Lower lobe of right lung (tissue), 2 donors: ENCODE measurements at places on chromosomes 12 and 14.

- DNase-seq, result no peak
Measured at GRCh38 chr14:89493877-89494634, 77.0 kb upstream of the FOXN3 start.

GRCh38 chr14:34792598-34792997 lies 78.2 kb upstream of the CFL2 start:
- DNase-seq, result no peak

DNA sequence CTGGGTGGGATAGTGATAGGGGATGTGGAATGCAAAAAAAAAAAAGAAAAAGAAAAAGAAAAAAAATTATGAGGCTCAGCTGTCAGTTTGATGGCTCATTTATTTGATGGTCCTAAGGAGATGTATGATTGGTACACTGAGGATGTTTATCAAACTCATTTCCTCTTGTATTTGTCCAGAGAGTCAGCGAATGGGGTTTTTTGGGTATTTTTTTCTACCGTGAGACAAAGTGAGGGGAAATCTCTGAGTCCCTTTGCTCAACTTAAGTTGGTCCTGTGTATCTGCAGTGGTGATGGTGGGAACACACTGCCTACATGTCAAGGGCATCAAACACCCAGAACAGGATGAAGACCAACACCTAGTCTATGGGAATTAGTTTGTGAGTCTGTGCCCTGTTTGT lies 176.9 kb upstream of the HIF1A start:
- no peak for DNase-seq

DNA sequence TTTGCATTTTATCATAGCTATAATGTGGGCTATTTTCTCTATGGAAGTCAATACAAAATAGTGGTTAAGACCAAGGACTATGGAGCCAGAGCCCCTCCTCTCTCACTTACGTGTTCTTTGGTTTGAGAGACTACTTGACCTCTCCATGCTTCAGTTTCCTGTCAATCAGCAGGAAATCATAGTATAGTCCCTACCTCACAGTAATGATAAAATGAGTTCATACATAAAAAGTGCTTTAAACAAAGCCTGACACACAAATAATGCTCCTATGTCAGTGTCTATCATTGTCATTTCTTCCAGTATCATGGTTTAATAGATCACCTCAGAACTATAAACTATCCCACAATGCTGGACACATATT lies 90.4 kb downstream of the MED13L start:
- no peak for DNase-seq
